ENCODE measurements at places on chromosomes 13 and 19.
A peak's percentile ranks its signal among the peaks of the same experiment; 100 is the strongest.

- no peak for DNase-seq
Observed at GRCh38 chr13:48241651-48242050, 8.6 kb downstream of the ITM2B start.

DNA sequence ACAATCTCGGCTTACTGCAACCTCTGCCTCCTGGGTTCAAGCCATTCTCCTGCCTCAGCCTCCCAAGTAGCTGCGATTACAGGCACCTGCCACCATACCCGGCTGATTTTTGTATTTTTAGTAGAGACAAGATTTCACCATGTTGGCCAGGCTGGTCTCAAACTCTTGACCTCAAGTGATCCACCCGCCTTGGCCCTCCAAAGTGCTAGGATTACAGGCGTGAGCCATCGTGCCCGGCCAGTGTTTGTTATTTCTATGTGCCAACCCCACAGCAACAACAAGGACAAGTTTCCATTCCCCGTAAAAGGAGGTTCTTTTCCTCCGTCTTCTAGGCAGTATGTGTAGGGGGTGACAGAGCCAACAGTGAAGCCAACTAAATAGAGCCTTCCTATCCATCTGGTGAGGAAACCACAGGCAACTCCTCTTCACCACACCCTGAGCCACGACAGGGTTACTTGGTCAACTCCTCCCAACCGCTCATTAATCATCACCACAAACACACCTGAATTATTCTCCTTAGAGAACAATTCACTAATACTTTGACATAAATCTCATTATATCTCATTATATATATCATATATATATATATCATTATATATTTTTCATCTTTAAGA lies 25.5 kb downstream of the FOXO1 start:
- no peak for DNase-seq

DNA sequence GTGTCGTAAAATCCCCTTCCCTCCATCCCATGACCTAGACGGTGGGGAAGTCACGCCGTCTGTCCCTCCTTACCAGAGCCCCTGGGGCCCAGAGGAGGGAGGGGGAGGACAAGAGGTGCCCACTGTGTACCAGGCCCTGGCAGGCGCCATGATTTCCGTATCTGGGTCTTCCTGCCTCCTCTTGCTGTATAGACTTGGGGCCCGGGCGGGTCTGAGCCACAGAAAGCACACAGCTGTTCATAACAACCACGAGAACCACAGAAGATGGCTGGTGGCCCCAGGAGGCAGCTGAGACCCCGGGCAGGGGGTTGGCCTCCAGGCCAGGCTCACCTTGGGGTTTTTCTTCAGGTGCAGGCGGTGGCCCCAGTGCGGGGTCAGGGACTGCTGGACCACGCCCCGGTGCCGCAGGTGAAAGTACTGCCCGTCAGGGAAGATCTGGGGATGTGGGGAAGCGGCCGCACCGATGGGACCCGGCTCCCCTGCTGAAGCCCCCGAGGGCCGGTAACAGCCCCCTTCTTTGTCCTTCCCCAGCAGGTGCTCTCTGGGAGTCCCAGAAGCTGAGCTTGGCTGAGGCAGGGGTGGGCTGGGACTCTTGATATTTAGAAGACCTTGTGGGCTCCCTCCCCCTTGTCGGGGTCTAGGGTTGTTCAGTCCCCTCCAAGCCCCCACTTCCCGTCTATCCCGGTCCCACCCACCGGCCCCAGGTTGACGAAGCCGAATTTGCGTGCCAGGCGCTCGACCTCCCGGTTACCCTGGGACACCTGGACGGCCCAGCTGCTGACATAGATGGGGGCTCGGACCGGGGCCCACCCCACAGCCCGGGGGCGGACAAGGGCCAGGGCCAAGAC lies 463 bp downstream of the PCSK4 start:
- no peak for DNase-seq

DNA sequence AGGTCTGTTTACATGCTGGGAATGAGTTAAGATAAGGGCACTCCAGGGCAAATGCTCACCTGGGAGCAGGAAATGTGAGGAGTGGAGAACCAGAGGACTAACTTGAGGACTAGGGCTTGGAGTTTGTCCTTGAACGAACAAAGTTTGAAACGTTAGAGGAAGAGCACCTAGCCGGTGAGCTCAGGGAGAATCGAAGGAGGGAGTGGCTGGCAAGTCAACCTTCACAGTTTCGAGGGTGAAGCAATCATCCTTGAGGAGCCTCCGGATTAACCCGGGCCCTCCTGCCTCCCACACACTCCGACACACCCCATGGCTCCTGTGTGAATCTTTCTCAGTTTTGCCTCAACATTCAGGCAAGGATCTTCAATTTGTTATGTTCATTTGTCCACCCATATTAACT lies 58.6 kb downstream of the LMO7 start:
- DNase-seq: no peak

DNA sequence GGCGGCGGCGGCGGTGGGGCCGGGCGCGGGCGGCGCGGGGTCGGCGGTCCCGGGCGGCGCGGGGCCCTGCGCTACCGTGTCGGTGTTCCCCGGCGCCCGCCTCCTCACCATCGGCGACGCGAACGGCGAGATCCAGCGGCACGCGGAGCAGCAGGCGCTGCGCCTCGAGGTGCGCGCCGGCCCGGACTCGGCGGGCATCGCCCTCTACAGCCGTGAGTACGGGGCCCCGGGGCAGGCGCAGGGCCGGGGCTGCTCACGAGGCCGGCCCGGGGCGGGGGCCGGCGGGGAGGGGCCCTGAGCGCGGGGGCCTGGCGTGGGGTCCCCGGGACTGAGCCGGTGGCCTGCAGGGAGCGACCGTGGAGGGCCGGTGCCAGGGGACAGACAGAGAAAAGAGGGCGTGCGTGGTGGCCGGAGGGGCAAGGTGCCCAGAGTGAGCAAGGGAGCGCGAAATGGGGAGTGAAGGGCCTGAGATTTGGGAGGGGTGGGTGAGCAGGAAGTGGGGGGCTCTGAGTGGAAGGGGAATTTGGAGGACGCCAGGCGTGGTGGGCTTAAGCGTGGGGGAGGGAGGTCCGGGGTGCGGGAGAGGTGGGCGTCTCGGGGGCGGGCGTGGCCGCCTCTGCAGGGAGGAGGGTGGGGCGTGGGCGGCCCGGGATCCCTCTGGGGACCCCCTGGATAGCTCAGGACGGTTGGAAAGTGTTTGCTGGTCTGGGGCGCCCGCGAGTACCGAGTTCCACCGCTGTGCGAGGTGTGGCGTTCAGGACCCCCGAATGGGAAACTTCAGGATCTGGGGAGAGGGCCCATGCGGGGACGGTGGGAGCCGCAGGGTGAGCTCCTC lies 575 bp downstream of the CARM1 start:
- DNase-seq: peak; percentile 24

DNA sequence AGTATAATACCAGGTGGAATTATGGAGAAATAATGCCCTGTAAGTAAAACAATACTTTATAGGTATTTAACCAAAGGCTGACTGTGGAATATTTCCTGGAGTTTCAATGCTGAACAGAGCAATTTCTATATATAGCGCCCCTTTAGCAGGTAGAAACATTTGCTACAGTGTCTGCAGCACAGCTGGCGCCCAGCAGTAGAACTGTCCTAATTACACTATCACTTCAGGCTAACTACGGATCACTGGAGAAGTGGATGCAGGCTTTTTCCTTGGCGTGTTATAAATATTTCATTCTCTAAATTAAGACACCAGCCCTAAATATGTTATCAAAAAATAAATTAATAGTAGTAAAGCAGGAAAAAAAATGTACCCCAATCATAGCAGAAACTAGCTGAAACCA lies 3.1 kb downstream of the SHISA2 start:
- no peak for DNase-seq

DNA sequence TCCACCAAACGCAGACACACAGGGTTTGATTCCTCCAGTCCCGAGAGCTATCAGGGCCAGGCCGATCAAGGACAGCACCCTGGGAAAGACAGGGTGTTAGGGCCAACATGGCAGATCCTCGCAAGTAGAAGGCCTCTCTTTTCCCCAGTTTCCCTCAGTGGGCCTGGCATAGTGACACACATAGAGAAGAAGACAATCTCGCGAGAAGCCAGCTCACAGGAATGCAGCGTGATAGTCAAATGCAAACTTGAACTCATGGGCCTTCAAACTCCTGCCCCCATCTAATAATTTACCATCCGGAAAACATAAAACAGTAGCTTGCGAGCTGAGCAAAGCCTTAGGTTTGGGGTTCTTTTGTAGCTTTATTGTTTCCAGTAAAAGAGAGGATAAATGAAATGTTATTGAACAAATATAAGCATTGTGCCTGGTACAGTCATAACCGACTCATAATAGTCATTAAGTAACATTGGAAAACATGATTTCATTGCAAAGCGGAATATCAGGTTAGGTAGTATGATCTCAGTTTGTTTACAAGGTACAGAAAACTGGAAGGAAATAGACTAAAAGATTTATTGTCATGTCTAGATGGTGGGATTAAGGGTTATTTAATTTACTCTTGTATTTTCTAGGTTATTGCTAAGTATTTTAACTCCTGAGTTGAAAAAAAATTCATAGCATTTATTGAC lies 30.5 kb downstream of the SLC15A1 start:
- DNase-seq: no peak

GRCh38 chr19:12665671-12666264 lies 774 bp downstream of the MAN2B1 start:
- no peak for DNase-seq

DNA sequence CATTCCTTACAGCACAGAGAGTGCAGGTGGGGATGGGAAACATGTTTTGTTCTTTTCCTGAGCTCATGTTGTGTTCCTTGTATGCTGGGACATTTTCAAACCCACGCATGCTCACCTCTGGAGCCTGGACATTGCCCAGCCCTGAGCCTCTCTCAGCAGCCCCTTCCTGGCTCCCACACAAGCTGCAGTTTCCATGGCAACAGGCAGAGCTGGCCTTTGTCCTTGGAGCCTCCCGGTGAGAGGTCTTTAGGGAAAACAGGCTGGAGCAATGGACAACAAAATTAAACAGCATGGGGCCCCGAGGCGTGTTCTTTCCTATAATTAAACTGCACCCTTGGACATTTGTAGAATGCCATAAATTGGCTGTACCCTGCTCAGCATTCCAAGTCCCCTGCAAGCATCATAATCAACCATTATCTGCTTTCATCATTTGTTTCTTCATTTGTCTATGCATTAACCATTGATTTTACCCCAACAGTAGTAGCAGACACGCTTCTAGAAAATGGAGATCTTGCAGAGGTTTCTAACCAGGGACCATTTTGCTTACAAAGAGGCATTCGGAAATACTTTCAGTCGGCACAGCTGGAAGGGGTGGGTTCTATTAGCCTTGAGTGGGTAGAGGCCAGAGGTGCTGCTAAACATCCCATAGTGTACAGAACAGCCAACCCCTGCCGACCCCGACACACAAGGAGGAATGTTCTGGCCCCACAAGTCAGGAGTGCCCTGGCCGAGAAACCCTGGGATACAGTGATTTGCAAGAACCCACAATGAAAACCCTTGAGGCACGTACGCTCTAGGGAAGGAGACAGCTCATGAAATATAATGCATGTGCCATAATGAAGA lies 133.4 kb upstream of the PEG3 start:
- no peak for DNase-seq

DNA sequence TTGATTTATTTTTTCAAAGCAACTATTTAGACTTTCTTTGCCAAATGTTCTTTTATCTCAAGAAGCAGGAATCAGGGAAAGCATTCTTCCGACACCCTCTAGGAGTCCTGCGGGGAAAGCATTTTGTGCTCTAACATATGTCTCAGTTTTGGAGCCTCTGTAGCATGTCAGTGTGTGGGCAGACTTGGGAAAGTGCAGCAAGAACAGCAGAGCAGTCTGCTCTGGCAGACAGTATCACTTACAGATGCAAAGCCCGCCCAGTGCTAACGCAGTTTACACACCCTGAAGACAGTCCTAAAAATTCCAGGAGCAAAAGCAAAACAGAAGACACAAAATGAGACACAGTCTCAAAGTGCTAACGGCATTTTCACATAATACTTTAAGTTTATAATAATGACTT lies 393.5 kb downstream of the KLF12 start:
- no peak for DNase-seq

DNA sequence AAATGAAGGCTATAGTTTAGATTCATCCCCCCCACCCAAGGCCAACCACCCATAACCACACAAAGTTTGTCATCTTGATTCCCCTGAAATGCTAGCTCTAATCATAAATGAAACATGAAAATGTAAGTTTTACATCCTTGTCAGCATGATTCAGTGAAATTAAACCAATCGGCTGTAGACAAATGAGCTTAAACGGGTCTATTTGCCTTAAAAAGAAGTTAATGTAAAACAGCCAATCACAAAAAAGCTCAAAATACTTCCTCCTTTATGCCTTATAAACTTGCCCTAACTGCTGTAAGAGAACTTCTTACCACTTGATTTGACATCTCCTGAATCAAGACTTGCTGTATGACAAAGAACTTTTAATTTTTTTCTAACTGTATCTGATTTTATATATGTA lies 34.5 kb upstream of the MRI1 start:
- DNase-seq: no peak

GRCh38 chr13:59842507-59842906 lies 321.2 kb downstream of the DIAPH3 start:
- no peak for DNase-seq

DNA sequence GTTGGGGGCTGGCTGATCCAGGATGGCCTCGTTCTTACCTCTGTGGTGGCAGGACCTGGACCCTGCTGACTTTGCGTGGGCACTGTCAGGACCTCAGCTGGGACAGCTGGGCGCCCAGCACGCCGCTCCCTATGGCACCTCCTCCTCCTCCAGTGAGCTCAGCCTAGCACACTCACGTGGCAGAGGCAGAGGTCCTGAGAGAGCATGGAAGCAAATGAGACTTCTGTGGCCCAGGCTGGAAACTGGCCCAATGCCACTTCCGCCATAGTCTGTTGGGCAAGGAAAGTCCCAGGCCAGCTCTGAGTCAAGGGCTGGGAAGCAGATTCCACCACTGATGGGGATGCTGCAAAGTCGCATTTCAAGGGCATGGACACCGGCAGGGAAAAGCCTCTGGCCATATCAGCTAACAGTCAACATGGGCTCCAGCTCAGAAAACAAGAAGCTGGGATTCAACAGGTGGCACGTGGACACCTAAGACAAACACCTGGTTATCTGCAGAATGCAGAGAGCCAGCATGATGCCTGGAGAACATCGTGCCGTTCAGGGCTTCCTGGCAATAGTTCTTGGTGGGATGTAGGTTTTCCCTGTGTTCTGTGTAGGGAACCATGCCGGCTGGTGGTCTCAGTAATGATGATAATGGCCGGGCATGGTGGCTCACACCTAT lies 16.7 kb downstream of the MYBPC2 start:
- DNase-seq: no peak

DNA sequence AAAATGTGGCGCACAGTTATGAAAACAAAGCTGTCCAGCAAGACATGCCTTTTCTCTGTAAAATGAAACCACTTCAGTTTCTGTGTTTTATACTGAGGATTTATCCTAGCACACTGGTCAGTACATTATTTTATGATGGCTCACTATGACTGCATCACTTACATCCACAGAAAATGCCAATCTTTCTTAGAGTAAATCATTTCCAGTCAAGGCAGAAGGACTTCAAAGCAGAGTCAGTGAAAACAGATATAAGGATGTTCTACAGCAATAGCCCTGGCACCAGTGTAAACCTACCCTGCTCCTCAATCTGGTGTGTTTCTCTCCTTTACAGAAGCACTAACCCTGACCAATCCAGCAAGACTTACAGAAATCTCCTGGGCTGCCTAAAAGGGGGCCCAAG lies 473.5 kb downstream of the GPC6 start:
- DNase-seq: no peak

Measured in NCI-H1105 (cell line).